Glutamatergic neuron (in vitro differentiated cells): ENCODE measurements at places on chromosomes 16 and 17. TPM values are rescaled to one million over a fixed set of nuclear protein-coding genes. Genes with fewer than 3 reads are reported as not detected.

Gene ARHGDIG
- 13.8 TPM for total RNA-seq

GRCh38 chr16:63183743-63184142 is 1147.5 kb upstream of the CDH8 start:
- no peak overlapping the region for H3K4me3 ChIP-seq
- no peaks in the 10 kb centered on the region for H3K4me1 ChIP-seq
- no peaks in the 10 kb centered on the region for H3K27me3 ChIP-seq
- no peaks in the 10 kb centered on the region for H3K36me3 ChIP-seq
- no peak for DNase-seq

GRCh38 chr17:1714427-1714979 is 4.3 kb upstream of the TLCD2 start:
- DNase-seq, result peak; percentile 76
- no peaks in the 10 kb centered on the region for H3K27me3 ChIP-seq
- H3K4me1 ChIP-seq, result peaks cover 7% of the 10 kb centered on the region
- H3K4me3 ChIP-seq, result peak overlapping the region; percentile 89
- H3K36me3 ChIP-seq, result no peaks in the 10 kb centered on the region
- H3K27ac ChIP-seq, result no peak overlapping the region

Gene SENP3
- total RNA-seq, result 66.4 TPM

Gene MT1A
- not detected for total RNA-seq

DNA sequence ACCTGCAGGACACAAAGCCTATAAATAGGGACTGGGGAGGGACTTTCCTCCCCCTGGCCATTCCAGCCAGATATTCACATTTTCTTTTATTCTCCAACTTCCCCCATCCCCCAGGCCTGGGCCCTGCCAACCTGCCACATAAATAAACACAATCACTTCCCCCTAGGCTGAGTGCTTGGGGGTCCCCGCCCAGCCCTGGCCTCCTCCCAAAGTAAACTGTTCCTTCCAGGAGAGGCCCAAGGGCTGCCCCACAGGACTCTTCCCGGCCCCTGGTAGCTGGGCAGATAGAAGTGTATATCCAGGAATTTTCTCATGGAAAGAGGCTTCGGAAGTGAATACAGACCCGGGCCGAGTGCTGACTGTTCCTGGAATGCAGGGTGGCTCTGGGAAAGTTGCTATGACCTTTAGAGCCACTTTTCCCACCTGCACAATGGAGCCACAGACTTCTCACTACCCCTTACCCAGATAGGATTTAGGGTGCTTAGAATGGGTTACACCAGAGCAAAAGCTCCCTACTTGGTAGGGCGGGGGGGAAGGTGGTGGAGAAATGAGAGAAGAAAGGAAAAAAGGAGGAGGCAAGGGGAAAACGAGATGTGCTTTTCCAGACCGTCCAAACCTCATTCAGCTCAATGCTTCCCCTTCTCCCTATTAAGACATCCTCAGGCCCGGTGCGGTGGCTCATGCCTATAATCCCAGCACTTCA is 8.5 kb downstream of the CSF3 start:
- peaks cover 22% of the 10 kb centered on the region for H3K4me1 ChIP-seq
- no peaks in the 10 kb centered on the region for H3K36me3 ChIP-seq

GRCh38 chr16:48831076-48831722 is 221.2 kb upstream of the N4BP1 start:
- DNase-seq, result peak; percentile 45
- no peak overlapping the region for H3K27ac ChIP-seq
- no peaks in the 10 kb centered on the region for H3K36me3 ChIP-seq
- H3K27me3 ChIP-seq, result no peaks in the 10 kb centered on the region
- H3K4me1 ChIP-seq, result peaks cover 9% of the 10 kb centered on the region

- no peaks in the 10 kb centered on the region for H3K36me3 ChIP-seq
- no peak overlapping the region for H3K27ac ChIP-seq
- DNase-seq, result no peak
- no peaks in the 10 kb centered on the region for H3K27me3 ChIP-seq
- no peak overlapping the region for H3K4me3 ChIP-seq
Observed at GRCh38 chr16:17224879-17225281, 245.9 kb downstream of the XYLT1 start.

- DNase-seq, result peak; percentile 28
- H3K4me3 ChIP-seq, result no peak overlapping the region
- H3K27ac ChIP-seq, result peak overlapping the region; percentile 82
- peaks cover 27% of the 10 kb centered on the region for H3K4me1 ChIP-seq
- no peaks in the 10 kb centered on the region for H3K36me3 ChIP-seq
- H3K27me3 ChIP-seq, result peaks cover 3% of the 10 kb centered on the region
Observed at GRCh38 chr16:80974649-80975376, 31.9 kb downstream of the CMC2 start.

DNA sequence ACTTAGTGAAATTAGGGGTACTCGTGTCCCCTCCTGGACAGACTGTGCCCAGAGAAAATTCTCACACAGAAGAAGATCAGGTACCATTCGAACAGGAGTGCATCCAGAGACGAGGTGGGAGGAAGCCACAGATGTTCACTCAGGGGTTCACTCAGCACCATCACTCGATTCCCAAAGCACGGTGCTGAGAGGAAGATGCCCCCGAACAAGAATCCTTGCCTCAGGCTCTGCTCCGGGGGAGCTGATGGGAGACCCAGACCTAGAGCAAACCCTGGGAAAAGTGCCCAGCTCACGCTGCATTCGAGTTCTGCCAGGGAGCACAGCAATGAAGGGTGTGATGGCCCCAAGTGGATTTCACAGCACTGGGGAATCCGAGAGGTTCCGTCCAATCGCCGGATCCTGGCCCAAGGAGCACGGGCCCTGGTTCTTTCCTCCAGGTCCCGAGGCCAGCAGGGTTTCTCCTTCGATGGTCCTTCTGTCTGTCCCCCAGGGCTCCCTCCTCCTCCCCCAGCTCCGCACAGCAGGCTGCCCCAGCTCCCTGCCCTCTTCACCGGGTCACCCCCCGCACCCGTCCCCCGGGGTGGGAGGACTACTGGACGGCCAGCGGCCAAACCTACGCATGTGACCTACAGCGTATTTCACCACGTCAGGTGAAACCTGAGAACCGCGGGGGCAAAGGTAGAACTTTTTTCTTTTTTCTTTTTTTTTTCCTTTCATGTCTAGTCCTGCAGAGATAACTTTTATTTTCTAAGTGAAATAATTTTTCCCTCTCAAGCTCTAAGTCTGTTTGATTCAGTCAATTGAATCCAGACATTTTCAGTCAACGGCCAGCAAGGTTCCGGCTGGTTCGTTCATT is 10.2 kb upstream of the UBE2I start:
- DNase-seq, result no peak
- H3K36me3 ChIP-seq, result no peaks in the 10 kb centered on the region
- H3K27ac ChIP-seq, result no peak overlapping the region
- H3K4me3 ChIP-seq, result no peak overlapping the region
- H3K27me3 ChIP-seq, result peaks cover 3% of the 10 kb centered on the region
- peaks cover 4% of the 10 kb centered on the region for H3K4me1 ChIP-seq

Gene ARL16
- total RNA-seq, result 55.2 TPM
